ENCODE measurements at places on chromosomes 7 and 10. TPM values are rescaled to one million over a fixed set of nuclear protein-coding genes. Genes with fewer than 3 reads are reported as not detected.
A peak's percentile ranks its signal among the peaks of the same experiment; 100 is the strongest.

PLEKHS1 gene
- total RNA-seq = not detected

ERCC6 gene
- total RNA-seq = 54.0 TPM

ITIH5 gene
- not detected for total RNA-seq

ACSL5 gene
- total RNA-seq = 0.68 TPM

DNA sequence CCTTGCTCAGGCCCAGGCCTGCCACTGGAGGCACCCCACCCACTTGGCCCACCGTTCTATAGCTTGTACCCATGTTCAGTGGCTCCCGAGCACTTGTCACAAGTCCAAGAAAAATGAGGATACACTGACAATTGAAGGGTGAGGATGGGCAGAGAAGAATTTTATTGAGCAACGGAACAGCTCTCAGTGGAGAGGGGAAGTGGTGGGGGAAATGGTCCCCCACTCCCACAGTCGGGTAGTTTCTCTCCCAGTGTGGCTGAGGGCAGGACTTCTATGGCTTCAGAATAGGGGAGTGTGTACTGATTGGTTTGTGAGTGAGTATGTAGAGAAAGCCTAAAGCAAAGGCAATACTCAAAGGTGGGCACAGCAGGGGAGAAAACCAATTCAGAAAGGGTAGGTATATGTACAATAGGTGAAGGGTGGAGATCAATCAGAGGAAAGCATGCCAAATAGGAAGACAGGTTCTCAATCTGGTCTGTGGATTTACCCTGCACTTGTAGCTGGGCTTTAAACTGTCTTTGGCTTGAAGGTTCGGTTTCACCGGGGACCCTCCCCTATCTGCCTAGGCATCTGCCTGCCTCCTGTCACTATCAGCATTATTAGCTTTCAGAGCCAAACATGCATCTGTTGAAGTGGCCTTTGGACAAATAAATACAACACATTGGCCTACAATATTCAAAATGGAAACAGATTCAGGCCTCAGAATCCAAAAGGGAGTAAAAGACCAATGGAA, 8.9 kb upstream of the TSPAN13 start:
- H3K4me1 ChIP-seq = peaks cover 34% of the 10 kb centered on the region
- peak overlapping the region; percentile 72 for H3K27ac ChIP-seq
- no peaks in the 10 kb centered on the region for H3K27me3 ChIP-seq
- no peak for DNase-seq

- H3K4me1 ChIP-seq = peaks cover 8% of the 10 kb centered on the region
- H3K36me3 ChIP-seq = peaks cover 6% of the 10 kb centered on the region
- DNase-seq = no peak
- no peak overlapping the region for H3K4me3 ChIP-seq
These were observed 430.2 kb upstream of the MKI67 start for GRCh38 chr10:128556182-128557110.

DNA sequence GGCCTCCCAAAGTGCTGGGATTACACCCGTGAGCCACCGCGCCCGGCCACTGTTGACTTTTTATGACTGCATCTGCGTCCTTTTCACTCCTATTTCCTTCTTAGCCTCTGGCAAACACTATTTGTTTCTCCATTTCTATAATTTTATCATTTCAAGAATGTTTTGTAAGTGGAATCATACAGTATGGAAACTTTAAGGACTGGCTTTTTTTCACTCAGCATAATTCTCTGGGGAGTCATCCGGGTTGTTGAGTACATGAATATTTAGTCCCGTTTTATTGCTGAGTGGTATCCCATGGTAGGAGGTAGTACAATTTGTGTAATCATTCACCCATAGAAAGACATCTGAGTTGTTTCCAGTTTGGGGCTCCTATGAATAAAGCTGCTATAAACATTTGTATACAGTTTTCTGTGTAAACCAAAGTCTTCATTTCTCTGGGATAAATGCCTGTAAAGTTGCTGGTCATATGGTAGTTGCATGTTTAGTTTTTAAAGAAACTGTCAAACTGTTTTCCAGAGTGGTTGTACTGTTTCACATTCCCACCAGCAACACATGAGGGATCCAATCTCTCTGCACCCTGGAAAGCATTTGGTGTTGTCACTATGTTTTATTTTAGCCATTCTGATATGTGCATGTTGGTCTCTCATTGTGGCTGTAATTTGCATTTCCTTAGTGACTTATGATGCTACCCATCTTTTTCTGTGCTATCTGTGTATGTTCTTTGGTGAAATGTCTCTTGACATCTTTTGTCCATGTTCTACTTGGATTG, 139.6 kb upstream of the EEPD1 start:
- H3K4me1 ChIP-seq = no peaks in the 10 kb centered on the region
- no peak overlapping the region for H3K4me3 ChIP-seq
- no peaks in the 10 kb centered on the region for H3K36me3 ChIP-seq
- no peaks in the 10 kb centered on the region for H3K27me3 ChIP-seq
- H3K27ac ChIP-seq = no peak overlapping the region
- DNase-seq = no peak

DNA sequence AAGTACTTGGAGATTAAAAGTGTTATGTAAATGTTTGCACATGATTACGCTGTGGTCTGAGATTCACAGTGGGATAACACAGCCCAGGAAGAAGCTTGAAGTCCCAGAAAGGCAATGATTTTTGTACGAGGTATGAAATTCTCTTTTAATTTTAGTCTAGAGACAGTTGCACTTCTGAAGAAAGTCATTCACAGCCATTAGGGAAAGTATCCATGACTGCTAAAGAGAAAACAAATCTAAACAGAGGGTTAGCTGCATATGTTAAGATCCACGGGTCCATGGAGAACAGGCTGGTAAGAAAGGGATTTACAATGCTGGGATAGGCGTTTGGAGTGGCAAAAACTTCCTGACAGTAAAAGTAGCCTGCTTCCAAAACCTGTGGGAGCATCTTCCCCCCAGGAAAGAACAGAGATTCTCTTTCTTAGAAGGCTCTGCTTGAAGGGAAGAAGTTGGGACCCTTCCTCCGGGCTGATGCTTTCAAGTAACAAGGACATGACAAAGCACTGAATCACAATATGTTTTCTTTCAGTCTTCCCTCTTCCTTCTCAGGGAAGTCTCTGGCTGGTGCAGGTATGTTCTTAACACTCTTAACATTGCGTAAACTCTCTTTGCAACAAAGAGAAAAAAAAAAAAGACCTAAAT, 220.8 kb upstream of the CELF2 start:
- no peaks in the 10 kb centered on the region for H3K27me3 ChIP-seq
- no peaks in the 10 kb centered on the region for H3K36me3 ChIP-seq
- H3K4me3 ChIP-seq = peak overlapping the region; percentile 40
- DNase-seq = peak; percentile 69
- peak overlapping the region; percentile 78 for H3K27ac ChIP-seq

DNA sequence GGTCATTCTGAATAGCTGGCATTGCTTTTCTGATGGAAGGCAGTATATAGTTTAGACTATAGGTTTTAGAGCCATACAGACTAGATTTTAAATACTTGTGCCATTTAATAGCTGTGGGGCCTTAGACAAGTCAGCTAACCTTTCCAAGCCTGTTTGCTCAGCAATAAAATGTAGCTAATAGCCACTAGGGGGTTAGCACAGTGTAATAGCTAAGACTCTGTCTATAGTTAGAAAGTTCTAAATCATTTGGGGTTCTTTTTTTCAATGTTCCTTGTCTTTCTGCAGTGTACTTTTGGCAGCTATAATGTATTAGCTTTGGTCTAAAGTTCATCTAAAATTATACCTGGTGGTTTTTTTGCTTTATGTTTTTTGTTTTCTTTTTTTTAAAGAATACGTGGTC, 7.5 kb upstream of the KIFBP start:
- peaks cover 95% of the 10 kb centered on the region for H3K36me3 ChIP-seq
- DNase-seq = no peak
- no peaks in the 10 kb centered on the region for H3K27me3 ChIP-seq
- H3K27ac ChIP-seq = no peak overlapping the region

DNA sequence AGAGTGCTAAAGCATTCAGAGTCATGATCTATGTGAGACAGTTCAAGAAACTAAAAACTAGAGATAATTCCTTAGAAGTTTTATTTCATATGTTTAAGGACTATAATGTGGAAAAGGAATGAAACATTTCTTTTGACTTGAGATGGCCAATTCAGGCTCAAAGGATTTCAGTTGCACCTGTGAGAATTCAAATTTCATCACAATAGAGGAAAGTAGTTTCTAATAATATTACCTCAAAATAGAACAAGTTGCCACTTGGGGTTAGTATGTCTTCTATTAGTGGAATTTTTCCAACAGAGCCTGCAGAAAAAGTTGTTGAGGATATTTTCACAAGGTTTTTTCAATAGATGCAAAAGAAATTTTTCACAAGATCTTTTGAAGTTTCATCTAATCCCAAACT, 37.4 kb downstream of the TMEM26 start:
- no peak overlapping the region for H3K27ac ChIP-seq
- H3K4me3 ChIP-seq = no peak overlapping the region
- no peaks in the 10 kb centered on the region for H3K36me3 ChIP-seq

DNA sequence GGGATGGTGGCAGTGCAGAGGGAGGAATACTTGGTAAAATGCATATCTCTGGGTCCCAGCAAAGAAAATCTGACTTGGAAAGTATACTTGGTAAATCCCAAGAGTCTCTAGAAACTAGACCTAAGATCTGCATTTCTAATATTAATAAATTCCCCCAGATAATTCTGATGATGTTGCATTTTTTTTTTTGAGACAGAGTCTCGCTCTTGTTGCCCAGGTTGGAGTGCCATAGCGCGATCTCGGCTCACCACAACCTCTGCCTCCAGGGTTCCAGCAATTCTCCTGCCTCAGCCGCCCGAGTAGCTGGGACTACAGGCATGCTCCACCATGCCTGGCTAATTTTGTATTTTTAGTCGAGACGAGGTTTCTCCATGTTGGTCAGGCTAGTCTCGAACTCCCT, 97.9 kb upstream of the ANK3 start:
- no peaks in the 10 kb centered on the region for H3K27me3 ChIP-seq
- no peak for DNase-seq
- H3K27ac ChIP-seq = peak overlapping the region; percentile 84
- H3K4me3 ChIP-seq = no peak overlapping the region
- peaks cover 20% of the 10 kb centered on the region for H3K4me1 ChIP-seq

DNA sequence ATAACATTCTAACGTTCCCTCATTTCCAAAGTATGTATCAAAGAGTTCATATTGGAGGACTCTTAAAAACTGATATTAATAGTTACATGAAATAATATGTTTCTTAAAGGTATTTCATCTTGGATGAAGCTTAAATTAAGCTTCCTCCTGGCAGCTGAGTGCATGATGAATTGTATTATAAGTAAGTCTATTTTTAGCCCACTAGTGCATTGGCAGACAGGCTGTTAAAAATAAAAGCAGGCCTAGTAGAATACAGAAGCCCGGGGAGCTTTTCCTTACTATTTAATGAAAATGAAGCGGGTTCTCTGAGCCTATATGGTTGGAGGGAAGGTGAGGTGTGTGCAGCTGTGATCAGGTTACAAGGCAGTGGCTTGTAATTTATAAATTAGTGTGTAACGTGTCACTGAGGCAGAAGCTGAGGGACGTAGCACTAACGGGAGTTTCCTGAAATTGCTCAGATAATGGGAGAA, 130.7 kb upstream of the KMT2E start:
- DNase-seq = no peak
- H3K27ac ChIP-seq = no peak overlapping the region
- no peaks in the 10 kb centered on the region for H3K36me3 ChIP-seq
- peaks cover 8% of the 10 kb centered on the region for H3K27me3 ChIP-seq
- no peaks in the 10 kb centered on the region for H3K4me1 ChIP-seq

GRCh38 chr10:23375366-23375765, 30.8 kb upstream of the C10orf67 start:
- H3K27me3 ChIP-seq = no peaks in the 10 kb centered on the region
- no peak overlapping the region for H3K4me3 ChIP-seq
- peak; percentile 71 for DNase-seq
- no peak overlapping the region for H3K27ac ChIP-seq
- peaks cover 24% of the 10 kb centered on the region for H3K4me1 ChIP-seq

DNA sequence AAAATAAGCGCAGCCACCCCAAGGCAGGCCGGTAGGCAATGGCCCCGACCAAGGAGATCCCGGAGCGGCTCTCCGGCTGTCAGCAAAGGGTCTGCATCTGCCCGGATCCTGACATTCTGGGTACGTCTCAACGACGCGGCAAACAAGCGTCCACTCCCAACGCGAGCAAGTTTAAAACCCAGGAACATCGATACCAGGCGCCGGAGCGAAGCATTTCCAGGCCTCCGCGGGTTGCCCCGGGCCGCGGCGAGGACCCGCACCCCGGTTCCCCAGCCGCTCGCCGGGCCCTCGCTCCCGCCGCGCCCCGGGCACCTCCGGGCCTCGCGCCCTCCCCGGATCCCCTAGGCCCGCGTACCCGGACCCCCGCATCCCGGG, 453 bp downstream of the URGCP start:
- no peak for DNase-seq
- peak overlapping the region; percentile 84 for H3K4me3 ChIP-seq
- no peaks in the 10 kb centered on the region for H3K36me3 ChIP-seq
- H3K27ac ChIP-seq = peak overlapping the region; percentile 94
- peaks cover 34% of the 10 kb centered on the region for H3K4me1 ChIP-seq

DNA sequence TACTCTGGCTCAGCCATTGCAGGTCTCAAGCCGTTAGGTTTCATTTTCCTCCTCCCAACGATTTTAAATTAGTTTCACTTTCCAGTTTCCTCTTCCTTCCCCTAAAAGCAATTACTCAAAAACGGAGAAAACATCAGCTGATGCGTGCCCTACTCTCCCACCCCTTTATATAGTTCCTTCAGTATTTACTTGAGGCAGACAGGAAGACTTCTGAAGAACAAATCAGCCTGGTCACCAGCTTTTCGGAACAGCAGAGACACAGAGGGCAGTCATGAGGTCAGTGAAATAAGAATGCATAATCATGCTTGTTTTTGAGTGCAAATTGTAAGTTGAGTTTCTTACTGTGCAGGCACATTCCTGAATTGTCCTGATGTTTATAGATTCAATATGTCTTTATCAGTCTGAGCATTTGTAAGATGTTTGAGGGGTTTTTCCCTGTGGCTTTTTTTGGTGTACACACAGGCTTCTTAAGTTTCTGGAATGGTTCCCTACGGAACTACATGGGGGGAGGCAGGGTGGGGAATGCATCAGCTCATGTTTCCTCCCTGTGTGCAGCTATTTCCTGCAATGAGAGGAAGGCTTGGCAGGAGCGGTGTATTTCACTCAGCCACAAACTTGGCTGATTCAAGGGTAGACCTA, at the start of gene IFIT3:
TSS of gene IFIT3 (plus strand) at position 195 of the 639 bp plus-strand sequence. CDS start at position 272, 77 bp downstream.
- H3K4me3 ChIP-seq = peak within 1 kb of the TSS; percentile 74
- DNase-seq = peak; percentile 87
- H3K36me3 ChIP-seq = no peaks in the 10 kb centered on the region
- no peaks in the 10 kb centered on the region for H3K27me3 ChIP-seq
